ENCODE measurements at places on chromosomes 11 and 22.

- no peak for DNase-seq
These were observed 54.9 kb downstream of the MTNR1B start for GRCh38 chr11:93024369-93024768.

DNA sequence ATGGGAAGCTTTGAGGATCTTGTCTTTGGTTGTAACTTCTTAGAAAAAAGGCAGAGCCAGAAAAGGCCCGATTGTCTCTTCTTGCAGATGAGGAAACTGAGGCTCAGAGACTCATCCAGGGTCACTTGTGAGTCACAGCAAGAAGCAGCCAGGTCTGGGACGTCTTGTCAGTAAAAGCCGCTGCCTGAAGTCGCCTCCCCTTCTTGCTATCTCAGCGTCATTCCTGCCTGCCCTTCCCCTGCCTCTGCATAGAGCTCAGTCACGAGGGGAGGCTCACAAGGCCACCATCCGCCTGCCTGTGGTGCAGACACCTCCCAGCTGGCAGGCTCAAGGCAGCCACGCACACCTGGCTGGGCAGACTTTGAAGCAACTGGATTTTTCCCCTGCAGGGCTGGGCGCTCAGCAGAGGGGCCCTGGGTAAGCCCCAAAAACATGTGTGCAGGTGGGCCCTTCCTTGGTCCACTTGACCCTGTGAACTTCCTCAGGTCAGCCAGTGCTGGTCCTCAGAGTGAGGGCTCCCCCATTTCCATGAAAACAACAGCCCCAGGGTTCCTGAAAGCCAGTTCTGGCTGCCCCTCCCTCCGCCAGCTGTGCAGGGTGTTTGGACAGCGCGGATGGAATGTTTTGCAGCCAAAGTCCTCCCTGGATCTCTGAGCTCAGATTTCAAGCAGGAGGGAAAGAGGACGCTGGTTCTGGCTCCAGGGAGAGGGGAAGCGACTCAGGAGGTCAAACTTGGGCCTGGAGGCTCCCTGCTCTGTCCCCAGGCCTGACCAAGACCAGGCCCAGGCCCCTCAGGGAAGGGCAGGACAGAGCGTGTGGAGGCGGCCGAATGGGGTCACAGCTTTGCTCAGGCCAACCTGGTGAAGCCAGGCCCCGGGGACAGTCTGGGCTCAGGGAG lies 6.0 kb upstream of the RAB3IL1 start:
- no peak for DNase-seq

- no peak for DNase-seq
These were observed 7.3 kb downstream of the INS start for GRCh38 chr11:2153581-2154194.

GRCh38 chr11:104995001-104995408 lies 26.6 kb upstream of the CASP4 start:
- no peak for DNase-seq

GRCh38 chr11:2463766-2464277 lies 19.0 kb downstream of the KCNQ1 start:
- no peak for DNase-seq

DNA sequence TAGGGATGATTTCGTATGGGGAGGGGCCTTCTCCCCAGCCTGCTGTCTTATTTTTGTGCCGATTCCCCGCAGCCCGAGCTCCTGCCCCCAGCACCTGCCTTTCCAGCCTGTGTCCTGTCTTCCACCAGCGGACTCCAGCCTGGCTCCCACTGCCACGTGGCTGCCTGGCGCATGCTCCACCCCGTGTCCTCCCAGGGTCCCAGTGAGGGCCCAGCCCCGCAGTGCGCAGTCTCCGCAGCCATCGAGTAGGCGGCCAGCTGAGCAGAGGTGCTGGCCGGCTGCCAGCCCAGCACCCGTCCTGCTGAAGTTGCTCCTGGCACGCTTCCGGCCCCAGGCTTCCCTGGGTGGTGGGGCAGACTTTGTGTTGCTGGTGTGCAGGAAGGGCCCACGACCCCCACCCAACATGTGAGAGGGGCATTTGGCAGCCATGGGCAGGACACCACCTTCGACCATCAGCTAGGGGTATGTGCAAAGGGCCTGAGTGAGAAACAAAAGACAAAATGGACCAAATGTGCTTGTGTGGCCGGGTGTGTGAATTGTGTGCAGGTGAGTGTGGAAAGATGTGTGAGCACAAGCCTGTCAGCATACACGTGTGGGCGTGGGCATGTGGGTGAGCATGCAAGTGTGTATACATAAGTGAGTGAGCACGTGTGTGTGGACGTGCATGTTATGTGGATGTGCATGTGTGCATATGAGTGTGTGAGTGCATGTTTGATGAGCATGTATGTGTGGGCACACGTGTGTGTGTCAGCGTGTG lies 55.9 kb downstream of the RTN4R start:
- DNase-seq: no peak

Data from caudate nucleus (tissue), 63 donors.